ENCODE measurements at places on chromosomes 12 and 14. TPM values are rescaled to one million over a fixed set of nuclear protein-coding genes. Genes with fewer than 3 reads are reported as not detected.

Gene ASB2
- not detected for polyA plus RNA-seq

Gene XRCC3
- polyA plus RNA-seq, result not detected

Gene COX14
- 586 TPM for polyA plus RNA-seq

Gene GMPR2
- polyA plus RNA-seq, result 57.3 TPM

Gene SLC4A8
- polyA plus RNA-seq, result 41.2 TPM

Gene FERMT2
- 17.0 TPM for polyA plus RNA-seq

Gene TAS2R7
- polyA plus RNA-seq, result 0.30 TPM

Gene RASSF8
- 38.9 TPM for polyA plus RNA-seq

Gene GRIP1
- 6.8 TPM for polyA plus RNA-seq

Gene HSPA2
- 0.35 TPM for polyA plus RNA-seq

Gene NTF3
- polyA plus RNA-seq, result not detected

Gene ASIC1
- polyA plus RNA-seq, result 20.6 TPM

Gene LHX5
- 3.1 TPM for polyA plus RNA-seq

Gene VRTN
- not detected for polyA plus RNA-seq

Gene TSHR
- 2.9 TPM for polyA plus RNA-seq

Gene PPP2R5E
- polyA plus RNA-seq, result 25.0 TPM

Gene LRRC43
- polyA plus RNA-seq, result 0.73 TPM

Gene KLRC2
- 5.5 TPM for polyA plus RNA-seq

Gene NRL
- not detected for polyA plus RNA-seq

Gene C14orf93
- polyA plus RNA-seq, result 1.1 TPM

Gene SMCO2
- not detected for polyA plus RNA-seq

Gene NFATC4
- 0.81 TPM for polyA plus RNA-seq

Gene LYZ
- polyA plus RNA-seq, result not detected

Gene SDS
- 0.30 TPM for polyA plus RNA-seq

Gene AKAP5
- 0.28 TPM for polyA plus RNA-seq

Gene RNU4-1
- not detected for polyA plus RNA-seq

Gene PLA2G1B
- polyA plus RNA-seq, result not detected

Gene LRP6
- polyA plus RNA-seq, result 6.2 TPM

Gene BDKRB1
- polyA plus RNA-seq, result not detected

Gene GLIPR1L1
- polyA plus RNA-seq, result 4.4 TPM

Gene TRHDE
- polyA plus RNA-seq, result 3.8 TPM

Gene POTEG
- not detected for polyA plus RNA-seq

Gene GALC
- 29.3 TPM for polyA plus RNA-seq

Gene SLCO1B3
- not detected for polyA plus RNA-seq

Gene IRAK3
- polyA plus RNA-seq, result 2.1 TPM

Gene FOXN3
- polyA plus RNA-seq, result 12.5 TPM

Gene OTOGL
- 0.07 TPM for polyA plus RNA-seq

Gene PAPLN
- polyA plus RNA-seq, result not detected

Gene SDR9C7
- 0.54 TPM for polyA plus RNA-seq

Gene AGAP2
- 0.48 TPM for polyA plus RNA-seq

Gene EPYC
- polyA plus RNA-seq, result not detected

Gene RFX4
- polyA plus RNA-seq, result 5.7 TPM

Gene IL23A
- polyA plus RNA-seq, result not detected

Gene SPIC
- polyA plus RNA-seq, result not detected

Gene TAC3
- polyA plus RNA-seq, result not detected

Gene KRT82
- not detected for polyA plus RNA-seq

Gene RERG
- 4.2 TPM for polyA plus RNA-seq

Gene DHH
- polyA plus RNA-seq, result 0.24 TPM

Gene DBX2
- 0.19 TPM for polyA plus RNA-seq
